ENCODE measurements at places on chromosomes 11 and 22.

DNA sequence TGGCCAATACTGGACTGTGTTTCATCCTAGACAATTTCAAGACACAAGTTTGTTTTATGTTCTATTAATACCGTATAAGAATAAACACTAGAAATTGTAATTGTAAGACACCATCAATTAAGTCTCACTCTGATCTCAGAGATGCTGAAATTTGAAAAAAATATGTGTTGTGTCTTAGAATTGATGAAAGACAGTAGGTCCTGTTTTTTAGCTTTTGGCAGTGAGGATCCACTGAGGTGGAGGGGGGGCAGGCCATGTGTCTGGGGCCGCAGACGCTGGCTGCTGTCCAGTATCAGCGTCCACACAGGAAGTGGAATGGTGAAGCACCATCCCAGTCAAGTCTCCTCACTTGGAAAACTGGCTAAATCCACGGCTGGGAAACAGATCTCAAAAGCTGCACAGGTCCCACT, 22.5 kb upstream of the ALG8 start:
- no peak for DNase-seq

GRCh38 chr11:969651-970205, 44.1 kb downstream of the AP2A2 start:
- DNase-seq, result no peak

DNA sequence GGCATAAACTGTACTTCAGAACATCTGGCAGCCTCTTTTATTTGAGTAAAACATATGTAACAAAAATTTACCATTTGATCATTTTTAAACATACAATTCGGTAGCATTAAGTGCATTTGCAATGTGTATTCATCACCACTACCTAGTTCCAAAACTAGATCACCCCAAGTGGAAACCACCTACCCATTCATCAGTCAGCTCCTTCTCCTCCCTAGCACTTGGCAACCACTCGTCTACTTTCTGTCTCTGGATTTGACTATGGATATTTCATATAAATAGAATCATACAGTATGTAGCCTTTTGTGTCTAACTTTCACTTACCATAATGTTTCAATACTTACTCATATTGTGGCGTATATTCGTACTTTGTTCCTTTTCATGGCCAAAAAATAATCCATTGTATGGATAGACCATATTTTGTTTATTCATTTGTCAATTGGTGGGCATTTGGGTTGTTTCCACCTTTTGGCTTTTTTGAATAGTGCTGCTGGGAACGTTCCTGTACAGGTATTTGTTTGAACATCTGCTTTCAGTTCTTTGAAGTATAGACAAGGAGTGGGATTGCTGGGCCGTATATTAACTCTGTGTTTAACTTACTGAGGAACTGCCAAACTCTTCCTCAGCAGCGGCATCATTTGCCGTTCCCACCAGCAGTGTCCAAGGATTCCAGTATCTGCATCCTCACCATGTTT, 27.2 kb upstream of the ADORA2A start:
- no peak for DNase-seq

GRCh38 chr22:43850529-43850928, 11.8 kb downstream of the SULT4A1 start:
- no peak for DNase-seq

DNA sequence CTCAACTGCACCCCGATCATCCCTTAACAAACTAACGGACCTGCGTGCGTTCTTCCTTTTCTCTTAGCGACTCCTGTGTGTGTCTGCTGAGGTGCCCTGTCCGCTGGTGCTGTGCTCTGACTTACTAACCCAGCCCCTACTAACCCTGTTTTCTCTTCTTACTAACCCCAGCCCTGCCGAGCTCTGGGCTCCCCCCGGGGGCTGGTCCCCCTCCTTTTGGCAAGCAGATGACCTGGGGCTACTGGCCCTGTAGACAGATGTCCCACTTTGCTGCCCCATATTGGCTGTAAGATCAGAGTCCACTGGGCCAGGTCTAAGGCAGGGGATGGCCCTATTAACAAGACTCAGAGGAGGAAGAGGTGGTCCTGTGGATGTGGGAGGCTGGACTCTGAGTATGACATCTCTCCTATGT, 14.7 kb downstream of the MIAT start:
- DNase-seq, result no peak

DNA sequence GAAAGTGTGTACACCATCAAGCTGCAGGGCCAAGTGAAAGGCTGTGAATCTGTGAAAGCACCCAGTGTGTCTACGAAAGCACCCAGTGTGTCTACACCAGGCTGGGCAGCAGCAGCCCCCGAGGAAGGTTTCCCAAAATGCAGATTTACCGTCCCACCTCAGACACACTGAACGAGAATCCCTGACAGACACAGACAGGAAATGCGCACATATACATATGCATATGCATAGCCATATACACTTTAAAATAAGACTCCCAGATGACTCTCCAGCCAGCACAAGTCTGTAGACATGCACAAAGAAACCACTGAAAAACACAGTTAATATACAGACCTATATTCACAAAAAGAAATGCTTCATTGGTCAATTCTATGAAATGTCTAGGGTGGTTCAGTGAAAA, 155.5 kb upstream of the OPCML start:
- DNase-seq, result no peak

DNA sequence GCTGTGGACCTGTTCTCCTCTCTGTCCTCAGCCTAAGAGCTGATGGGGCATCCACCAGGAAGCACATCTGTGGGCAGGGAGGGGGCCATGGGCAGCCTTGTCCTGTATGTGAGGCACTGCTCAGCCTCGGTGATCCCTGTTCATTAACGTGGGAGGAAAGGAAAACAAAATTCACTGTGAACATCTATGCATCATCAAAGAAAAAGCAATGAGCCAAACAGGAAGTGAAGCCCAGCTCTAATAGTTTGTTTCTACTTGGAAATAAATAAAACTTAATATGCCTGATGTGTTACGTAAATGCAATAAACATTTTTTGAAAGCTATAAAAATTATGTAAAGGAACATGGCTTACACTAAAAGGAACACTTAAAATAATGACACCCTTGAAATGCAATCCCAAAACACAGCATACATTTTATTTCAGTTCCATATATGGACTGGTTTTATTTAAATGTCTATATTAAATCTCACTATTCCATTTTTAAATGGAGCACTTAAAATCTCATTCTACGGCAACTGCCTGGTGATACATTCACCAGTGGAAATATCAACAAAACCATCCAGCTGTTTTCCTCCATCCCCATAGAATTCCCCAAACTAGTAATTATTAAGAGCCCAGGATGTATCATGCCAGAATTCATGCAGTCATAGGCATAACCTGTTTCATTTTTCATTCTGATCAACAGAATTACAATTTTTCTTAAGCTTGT, 78.3 kb downstream of the ZNF280B start:
- DNase-seq, result no peak

DNA sequence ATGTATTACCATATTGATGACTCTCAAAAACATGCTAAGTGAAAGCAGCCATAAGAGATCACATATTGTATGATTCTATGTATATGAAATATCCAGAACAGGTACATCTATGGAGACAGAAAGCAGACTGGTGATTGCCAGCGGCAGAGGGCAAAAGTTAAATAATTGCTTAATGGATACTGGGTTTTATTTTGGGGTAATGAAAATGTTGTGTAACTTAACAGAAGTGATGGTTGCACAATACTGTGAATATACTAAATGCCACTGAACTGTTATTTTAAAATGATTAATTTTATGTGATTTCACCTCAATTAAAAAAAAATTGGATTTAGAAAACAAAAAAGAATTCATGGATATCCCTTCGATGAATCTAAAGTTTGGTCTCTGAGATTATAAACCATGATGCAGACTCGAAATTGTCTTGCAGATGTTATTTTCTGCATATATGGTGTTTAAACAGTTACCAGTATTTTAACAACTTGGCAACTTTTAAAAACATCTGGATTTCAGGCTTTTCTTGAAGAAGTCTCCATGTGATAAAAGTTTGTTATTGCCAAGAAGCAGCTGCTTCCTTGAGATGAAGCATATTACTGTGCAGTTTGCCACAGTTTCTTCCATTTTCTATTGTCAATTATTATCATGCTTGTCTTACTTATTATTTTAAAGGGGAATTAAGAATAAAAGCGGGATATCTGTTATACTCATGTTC, 38.1 kb downstream of the LARGE2 start:
- no peak for DNase-seq

Measured in NCI-H1417 (cell line).